Activated CD4-positive, CD25-positive, alpha-beta regulatory T cell treated with anti-CD3 and anti-CD28 coated beads, Interleukin-2, amount 50 U/mL, for 72 hours (primary cell): ENCODE measurements at places on chromosomes 4 and X.

- DNase-seq = no peak
Measured at GRCh38 chr4:3413217-3413671, 28.5 kb upstream of the HGFAC start.

- no peak for DNase-seq
Measured at GRCh38 chrX:139202742-139203420, 327.7 kb upstream of the F9 start.

GRCh38 chr4:124177647-124178425 is 534.7 kb downstream of the ANKRD50 start:
- no peak for DNase-seq

DNA sequence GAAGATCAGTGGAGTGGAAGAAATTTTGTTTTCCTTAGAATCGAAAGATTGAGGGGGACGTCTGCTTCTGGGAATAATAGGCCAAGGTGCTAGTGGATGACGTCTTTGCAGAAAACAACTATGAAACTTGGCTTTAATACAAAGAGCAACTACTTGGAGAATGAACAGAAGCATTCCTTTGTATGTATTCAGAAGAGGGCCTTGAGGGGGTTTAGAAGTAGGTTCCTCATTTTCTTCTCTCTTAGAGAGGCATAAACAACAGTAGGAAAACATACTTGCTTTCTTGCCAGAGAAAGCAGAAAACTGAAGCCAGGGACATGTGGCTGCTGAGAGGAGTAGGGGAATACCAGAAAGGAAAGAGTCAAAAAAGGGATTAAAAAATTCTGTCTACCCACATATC is 167.8 kb downstream of the ZNF330 start:
- no peak for DNase-seq

DNA sequence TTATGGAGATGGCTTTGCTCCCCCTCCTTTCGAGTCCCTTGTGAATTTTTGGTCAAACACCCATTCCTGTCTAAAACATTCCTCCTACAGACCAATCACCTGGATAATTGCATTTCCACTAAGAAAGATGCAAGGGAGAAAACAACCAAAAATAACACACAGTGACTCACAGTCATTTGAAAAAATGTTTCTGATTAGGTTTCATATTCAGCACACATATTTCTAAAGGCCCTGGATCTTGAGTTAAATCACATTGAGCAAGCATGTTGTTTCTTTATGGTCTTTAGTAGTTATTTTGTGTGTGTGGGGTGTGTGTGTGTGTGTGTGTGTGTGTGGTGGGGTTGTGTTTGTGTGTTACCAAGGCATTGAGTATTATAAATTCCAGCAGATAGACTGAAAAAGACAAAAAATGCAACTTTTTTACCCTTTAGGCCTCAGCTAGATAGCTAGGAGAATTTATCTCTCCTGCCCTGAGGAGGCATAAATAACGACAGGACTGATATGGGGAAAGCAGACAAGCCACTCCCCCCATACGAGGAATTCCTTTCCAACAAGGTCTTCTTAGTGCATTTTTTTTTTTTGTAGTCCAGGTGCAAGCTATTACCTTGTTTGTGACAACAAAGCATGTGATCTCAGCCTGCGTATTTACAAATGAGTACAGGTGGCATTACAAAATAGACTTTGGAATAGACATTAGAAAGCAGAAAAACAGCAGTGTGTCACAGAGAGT is 265.4 kb upstream of the ADGRL3 start:
- no peak for DNase-seq

GRCh38 chr4:186781032-186781917 is 57.6 kb upstream of the FAT1 start:
- DNase-seq = no peak

GRCh38 chr4:76984788-76985211 is 35.2 kb downstream of the SEPTIN11 start:
- no peak for DNase-seq

GRCh38 chr4:100306018-100306417 is 115.8 kb upstream of the DDIT4L start:
- DNase-seq = no peak

DNA sequence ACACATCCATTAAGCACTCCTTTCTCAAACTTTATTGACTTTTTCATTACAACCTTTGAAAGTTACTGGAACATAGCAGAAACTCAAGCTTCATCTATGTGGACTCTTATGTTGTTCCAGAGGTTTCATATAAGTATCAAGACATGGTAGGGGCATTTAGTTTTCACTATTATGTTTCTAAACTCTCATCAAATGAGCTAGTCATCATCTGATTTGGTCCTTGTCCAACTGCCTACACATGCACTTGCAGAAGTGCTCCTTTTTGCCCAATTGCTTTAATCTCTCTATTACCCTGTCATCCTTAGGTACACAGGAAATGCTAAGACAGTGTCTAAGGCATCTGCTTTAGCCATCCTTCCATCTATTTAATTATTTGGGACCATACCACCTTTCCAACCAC is 42.2 kb upstream of the EPGN start:
- DNase-seq = no peak
